ENCODE measurements at places on chromosomes 7 and 10.

GRCh38 chr7:33186192-33186591 lies 56.8 kb downstream of the BBS9 start:
- DNase-seq = peak; percentile 41

- peak; percentile 79 for DNase-seq
These were observed 2.0 kb downstream of the FBH1 start for GRCh38 chr10:5892007-5892406.

- DNase-seq = peak; percentile 87
These were observed 94.0 kb upstream of the ZMIZ1 start for GRCh38 chr10:78974617-78975317.

- no peak for DNase-seq
These were observed 1183.9 kb upstream of the C7orf33 start for GRCh38 chr7:147406521-147407135.

DNA sequence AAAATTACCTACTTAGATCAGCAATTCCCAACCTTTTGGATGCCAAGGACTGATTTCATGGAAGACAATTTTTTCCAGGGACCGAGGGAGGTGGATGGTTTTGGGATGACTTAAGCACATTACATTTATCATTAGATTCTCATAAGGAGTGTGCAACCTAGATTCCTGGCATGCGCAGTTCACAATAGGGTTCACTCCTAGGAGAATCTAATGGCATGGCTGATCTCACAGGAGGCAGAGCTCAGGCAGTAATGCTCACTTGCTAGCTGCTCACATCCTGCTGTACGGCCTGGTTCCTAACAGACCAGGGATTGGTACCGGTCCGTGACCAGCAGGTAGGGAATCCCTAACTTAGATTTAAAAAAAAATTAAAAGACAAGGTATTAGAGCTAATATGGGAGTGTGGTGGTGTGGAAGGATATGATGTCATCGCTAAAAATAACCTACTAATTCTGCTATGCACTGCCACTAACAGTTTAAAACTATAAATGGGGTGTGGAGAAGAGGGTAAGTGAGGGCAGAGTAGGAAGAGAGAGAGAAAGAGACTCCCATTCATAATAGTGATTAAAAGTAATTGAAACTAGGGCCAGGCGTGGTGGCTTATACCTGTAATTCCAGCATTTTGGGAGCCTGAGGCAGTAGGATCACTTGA lies 282.7 kb downstream of the BAMBI start:
- DNase-seq = no peak

- DNase-seq = no peak
These were observed 99.5 kb downstream of the CCNY start for GRCh38 chr10:35435824-35436223.

DNA sequence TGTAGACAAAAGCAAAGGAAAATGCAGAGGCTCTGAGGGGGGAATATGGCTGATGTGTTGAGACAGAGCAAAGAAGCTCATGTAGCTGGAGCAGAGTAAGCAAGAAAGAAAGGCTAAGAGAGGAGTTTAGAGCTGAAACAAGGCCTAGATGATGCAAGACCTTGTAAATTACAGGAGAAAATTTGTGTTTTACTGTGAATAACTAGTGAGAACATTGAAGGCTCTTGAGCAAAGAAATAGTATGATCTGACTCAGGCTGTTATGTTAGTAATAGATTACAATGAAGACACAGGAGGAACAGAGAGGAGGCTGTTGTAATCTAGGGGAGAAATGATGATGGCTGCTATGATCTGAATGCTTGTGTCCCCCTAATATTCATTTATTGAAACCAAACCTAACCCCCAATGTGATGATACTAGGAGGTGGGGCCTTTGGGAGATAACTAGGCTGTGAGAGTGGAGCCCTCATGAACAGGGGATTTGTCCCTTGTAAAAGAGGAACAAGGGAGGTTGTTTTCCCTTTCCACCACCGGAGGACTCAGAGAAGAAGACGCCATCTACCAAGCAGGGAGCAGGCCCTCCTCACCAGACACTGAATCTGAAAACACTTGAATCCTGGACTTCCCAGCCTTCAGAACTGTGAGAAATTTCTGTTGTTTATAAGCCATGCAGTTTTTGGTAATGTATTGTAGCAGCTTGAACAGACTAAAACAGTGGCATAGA lies 394.9 kb downstream of the HTR7 start:
- no peak for DNase-seq

- peak; percentile 57 for DNase-seq
These were observed 93.2 kb downstream of the ADCYAP1R1 start for GRCh38 chr7:31145339-31145738.

GRCh38 chr10:108848046-108848445 lies 1075.3 kb downstream of the XPNPEP1 start:
- no peak for DNase-seq

GRCh38 chr10:111429288-111430028 lies 352.6 kb downstream of the ADRA2A start:
- peak; percentile 48 for DNase-seq

GRCh38 chr10:127046975-127047877 lies 142.0 kb downstream of the DOCK1 start:
- no peak for DNase-seq

- DNase-seq = no peak
These were observed 2.3 kb downstream of the DNMBP start for GRCh38 chr10:100007231-100008141.

DNA sequence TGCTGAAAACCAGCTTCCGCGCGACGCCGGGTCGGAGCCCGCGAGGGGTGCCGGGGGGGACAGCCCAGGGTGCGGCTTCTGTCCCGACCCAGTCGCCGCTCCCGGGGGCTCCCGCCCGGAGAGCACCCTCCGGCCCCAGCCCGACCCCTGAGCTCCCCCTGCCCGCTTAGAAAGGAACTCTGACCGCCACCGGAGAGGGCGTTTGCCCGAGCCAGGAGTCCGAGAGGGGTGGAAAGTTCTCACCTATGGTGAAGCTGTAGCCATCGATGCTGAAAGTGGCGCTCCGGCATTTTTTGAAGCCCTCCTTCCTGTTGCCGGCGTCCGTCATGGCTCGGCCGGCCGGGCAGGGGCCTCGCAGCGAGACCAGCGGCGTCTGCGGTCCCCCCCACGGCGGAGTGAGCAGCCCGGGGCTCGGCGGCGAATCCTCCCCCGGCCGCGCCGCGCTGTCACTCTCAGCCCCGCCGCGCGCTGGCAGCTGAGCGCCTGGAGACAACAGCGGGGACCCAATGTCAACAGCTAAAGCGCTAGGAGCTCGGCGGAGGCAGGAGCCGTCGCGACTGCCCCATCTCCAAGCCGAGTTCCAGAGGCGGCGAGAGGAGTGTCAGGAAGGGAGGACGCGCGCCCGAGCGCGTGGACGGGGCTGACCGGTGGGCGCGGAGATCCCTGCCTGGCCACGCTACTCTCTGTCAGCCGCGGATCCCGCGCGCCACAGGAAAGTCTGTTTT lies 191.6 kb downstream of the LSM5 start:
- DNase-seq = no peak

GRCh38 chr7:20144801-20145200 lies 72.4 kb downstream of the MACC1 start:
- no peak for DNase-seq

DNA sequence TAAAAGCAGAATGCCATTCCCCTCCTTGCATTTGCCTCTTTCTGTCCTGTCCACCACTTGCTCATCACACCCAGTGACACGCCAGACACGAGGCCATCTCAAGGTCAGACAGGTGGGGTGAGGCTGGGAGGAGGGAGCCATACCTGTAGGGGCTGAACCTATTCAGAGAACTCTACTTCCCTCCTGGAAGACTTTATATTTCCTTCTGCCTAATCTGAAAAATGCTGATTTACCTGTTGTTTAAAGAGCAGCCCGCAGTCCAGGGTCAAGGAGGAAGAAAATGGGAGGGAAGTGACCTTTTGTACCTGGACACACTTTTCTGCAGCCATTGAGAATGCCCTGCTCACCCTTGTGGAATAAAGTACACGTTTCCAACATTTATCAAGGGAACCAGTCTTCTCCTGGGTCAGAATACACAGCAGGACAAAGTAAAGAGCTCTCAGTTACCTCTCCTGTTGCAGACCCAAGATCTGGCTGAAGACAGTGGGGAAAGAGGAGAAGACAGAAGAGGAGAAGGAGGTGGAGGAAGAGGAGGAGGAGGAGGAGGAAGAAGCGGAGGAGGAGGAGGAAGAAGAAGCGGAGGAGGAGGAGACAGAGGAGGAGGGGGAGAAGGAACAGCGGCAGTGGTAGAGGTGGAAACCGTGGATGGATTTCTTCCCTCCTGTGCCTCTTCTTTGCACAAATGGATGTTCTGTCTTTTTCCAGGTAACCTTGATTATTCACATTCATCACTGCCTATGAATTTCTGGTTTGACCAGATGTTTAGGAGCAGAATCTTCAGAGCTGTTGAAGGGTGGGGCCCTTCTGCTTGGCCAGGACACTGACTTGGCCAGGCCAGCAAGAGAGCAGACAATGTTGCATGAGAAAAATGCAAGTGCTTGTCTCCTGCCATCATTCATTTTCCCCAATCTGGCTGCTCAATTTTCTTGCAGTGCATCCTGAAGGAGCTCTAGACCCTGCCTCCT lies 1.2 kb upstream of the BLNK start:
- DNase-seq = no peak

- DNase-seq = no peak
These were observed 61.2 kb downstream of the CDH23 start for GRCh38 chr10:71457908-71458307.

- peak; percentile 82 for DNase-seq
These were observed 3.9 kb upstream of the NRF1 start for GRCh38 chr7:129607471-129608120.

DNA sequence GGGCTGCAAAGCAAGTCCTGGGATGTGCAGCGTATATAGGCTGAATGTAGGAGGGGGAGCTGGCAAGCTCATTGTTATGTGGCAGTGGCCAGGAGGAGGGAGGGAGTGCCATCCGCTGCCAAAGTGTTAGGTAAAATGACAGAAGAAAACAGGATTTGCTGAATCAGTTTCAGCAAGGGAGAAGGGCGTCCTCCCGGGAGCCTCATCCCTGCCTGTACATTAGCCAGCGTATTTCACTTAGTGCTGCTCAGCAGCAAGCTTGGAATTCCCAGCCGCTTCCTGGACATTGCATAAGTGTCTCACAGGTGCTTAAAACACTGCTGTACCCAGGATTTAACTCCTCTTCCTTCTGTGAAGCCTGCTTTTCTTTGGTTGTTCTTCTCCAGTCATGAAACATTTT lies 2.5 kb downstream of the NIPSNAP2 start:
- DNase-seq = no peak

DNA sequence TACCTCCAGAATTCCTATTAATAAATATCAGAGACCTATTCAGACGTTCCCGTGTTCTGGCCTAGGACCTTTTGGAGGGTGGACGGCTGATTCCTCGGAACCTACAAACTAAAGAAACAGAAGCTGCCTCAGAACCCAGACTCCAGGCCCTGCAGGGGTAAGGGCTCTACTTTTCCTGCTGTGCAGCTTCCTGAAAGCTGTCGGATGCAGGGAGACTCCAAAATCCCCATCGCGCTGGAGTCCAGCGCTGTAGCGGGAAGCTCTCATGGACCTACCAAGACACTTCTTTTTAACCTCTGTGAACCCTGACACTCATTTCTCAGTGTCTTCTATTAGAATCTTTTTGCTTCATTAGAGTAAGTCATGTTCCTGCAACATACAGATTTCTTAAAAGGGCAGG lies 244.5 kb upstream of the PITRM1 start:
- DNase-seq = no peak

DNA sequence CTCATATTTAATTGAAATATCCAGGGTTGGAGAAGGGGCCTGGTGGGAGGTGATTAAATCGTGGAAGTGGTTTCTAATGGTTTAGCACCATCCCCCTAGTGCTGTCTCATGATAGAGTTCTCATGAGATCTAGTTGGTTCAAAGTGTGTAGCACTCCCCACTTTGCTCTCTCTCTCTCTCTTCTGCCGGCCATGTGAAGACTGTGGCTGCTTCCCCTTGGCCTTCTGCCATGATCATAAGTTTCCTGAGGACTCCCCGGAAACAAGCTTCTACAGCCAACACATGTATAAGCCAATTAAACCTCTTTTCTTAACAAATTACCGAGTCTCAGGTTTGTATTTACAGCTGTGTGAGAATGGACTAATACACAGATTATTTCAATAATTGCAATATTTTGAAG lies 305.8 kb upstream of the KCND2 start:
- no peak for DNase-seq

DNA sequence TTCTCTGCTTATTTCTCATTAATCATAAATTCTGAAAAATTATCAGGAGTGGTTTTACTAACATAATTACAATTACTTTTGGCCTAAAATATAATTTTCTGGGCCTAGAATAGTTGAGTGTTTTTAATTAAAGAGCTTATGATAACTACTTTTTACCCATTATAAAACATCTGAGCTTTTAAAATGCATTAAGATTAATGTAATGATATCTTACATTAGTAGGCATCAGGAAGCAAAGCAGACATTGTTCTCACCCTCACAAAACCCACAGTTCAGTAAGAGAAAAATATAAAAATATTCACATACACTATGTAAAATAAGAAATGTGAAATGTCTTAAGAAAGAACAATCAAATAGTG lies 443.7 kb upstream of the SEMA3A start:
- no peak for DNase-seq

Data from SK-MEL-5 (cell line).